ENCODE measurements at places on chromosomes 2 and 18.
A peak's percentile ranks its signal among the peaks of the same experiment; 100 is the strongest.

- no peak for DNase-seq
Measured at GRCh38 chr2:20250436-20250835, 25.5 kb upstream of the SDC1 start.

GRCh38 chr2:3134026-3134571 is 243.5 kb downstream of the EIPR1 start:
- DNase-seq: no peak

DNA sequence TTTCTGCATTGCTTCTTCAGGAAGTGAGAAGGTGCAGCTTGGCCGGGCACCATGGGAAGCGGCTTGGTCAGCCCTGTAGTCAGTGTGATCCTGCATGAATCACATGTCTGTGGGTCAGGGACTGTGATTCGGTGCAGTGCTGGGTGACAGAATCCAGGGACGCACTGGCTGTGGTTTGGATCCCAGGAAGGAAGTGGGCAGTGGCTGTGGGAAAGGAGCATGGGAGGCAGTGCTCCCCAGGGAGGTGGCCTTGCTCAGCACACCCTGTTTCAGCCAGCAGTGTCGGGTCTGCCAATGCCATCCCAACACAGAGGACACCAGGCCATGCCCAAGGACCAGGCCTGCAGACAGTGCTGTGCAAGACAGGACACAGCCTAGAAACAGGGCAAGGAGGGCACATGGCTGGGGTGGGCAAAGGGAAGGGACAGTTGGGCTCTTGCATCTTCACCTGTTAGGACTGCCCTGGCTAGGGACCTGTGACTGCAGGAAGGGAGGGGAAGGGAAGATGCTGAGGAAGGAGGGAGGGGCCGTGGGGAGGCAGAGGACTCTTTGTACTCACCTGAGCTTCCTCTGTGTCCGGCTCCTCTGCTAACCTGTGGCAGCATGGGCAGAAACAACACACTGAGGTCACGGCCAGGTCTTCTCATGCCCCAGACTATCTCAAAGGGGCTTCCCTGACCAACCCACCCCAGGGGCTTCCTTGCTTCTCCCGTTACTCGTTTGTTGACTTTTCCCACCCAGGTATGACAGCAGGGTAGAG is 37.2 kb upstream of the DNMT3A start:
- no peak for DNase-seq

DNA sequence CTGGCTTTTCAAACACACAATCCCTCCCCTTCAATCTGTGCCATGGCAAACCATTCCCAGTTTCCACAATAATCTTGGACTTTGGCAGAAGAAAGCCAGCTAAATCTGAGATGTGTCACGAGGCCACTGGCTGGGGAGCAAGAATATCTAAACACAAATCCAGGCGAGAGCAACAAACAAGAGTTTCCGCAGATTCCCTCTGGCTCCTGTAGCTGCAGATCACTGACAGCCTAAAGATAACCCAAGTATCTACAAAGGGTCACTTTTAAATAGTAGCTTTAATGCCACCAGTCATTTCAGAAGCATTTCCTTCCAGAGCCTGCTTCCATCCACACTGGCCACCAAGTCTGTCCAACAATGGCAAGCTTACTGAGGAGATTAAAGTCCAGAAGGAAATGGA is 86.9 kb downstream of the ACVR1 start:
- no peak for DNase-seq

DNA sequence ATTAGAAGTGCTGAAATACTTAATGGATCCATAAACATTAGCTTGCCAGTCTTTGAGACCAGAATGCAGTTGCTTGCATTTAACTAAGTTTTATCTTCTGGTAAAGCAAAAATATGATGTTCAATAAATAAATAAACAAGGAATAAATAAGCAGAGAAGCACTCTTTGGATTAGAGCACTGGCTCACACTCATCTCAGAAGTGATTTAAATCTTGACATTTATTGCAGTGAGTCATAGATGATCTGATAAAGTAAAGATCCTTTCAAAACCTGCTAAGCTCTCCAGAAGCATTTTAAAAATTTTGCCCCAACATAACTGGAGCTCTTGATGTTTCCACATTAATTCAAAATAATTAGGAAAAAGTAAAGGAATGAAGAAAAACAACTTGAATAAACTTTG is 66.8 kb downstream of the KYNU start:
- DNase-seq: no peak

DNA sequence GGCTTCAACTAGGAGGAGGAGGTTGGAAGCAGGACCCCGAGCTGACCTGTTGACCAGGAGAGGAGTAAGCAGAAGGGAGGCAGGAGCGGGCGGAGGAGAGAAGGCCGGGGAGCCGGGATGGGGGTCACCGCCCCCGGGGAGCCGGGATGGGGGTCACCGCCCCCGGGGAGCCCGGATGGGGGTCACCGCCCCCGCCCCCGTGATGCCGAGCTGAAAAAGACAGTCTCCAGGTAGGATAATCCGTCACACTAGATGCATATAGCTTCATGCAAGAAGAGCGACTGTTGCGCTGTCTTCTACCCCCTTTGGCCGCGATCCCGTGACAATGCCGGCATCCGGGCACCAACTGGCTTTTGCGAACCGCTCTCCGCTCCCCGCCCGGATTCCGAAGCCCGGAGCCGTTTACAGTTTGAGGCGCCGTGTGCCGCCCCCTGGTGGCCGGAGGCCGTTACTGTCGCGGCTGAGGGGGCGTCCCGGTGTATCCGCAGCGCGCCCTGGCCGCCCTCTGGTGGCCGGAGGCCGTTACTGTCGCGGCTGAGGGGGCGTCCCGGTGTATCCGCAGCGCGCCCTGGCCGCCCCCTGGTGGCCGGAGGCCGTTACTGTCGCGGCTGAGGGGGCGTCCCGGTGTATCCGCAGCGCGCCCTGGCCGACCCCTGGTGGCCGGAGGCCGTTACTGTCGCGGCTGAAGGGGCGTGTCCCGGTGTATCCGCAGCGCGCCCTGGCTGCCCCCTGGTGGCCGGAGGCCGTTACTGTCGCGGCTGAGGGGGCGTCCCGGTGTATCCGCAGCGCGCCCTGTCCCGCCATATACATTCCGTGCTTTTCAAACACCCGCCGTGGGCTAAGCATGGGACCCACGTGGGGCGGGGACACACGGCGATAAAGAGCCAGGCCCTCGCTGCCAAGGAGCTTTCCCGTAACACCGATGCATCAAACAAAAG is 89.6 kb downstream of the ACTR3 start:
- peak; percentile 53 for DNase-seq

- DNase-seq: no peak
Measured at GRCh38 chr2:40361478-40361877, 90.4 kb downstream of the SLC8A1 start.

DNA sequence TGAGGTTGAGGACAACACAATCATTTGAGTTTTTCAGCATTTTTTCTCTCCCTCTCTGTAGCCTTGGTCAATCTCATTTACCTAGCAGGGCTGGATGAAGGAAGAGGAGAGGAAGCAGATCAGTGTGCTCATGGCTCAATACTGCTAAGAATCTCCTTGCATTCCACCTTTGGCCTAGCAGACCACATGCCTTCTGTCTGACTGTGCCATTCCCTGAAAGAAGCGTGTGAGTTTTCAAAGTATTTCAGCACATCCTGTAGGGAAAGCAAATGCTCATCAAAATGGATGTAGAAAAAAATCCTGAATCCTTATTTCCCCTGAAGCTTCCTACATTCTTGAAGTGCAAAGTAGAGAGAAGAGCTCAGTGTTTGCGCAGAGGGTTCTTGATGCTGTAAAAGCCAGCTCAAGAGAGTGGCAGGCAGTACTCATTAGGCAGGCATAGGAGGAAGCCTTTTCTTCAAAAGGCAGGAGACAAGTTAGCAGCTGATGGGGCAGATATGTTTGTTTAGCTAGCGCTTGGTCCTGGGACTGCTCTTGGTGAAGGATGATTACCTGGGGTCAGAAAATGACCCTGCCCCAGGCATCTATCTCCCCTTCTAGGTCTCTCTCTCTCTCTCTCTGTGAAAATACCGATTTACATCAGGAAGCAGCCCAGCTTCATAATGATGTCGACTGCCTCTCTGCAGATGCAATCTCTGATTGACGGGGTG is 14.4 kb upstream of the PIK3C3 start:
- DNase-seq: no peak

DNA sequence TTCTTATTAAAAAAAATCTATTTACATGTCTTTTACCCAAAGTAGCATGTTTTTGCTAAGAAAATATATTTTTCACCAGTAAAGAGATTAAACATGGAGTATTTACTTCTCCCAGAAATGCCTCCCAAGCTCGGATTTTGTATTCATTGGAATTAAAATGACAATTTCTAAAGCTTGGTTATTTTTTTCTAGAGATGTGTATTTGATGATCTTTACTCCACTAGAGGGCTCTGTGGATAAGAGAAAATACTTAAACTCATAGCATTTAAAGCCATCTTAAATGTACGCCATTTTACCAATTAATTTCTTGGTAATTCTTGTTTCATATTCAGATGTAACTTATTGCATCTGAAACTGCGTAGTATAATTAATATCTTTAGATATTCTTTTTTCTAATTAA is 461.4 kb downstream of the GALR1 start:
- no peak for DNase-seq

All from activated T-helper 2 cell treated with anti-CD3 and anti-CD28 coated beads, Interferon-gamma antibody, Interleukin-2, Interleukin-4, amounts not matched to agents 10 μg/mL and 5 μg/mL and 100 μg/mL, durations not matched to agents 14 hours and 24 hours and 36 hours (primary cell).